GM23338 (cell line): ENCODE measurements at places on chromosomes 2 and 18. TPM values are rescaled to one million over a fixed set of nuclear protein-coding genes. Genes with fewer than 3 reads are reported as not detected.

CYTIP gene
- not detected in 2 replicates for total RNA-seq

TXNDC2 gene
- total RNA-seq: not detected in 2 replicates

- H3K4me3 ChIP-seq: no peak overlapping the region
- H3K27ac ChIP-seq: no peak overlapping the region
- no peak for DNase-seq
- no peaks in the 10 kb centered on the region for H3K4me1 ChIP-seq
Measured at GRCh38 chr2:223969315-223969714, 12.1 kb downstream of the MRPL44 start.

GRCh38 chr2:204973616-204974015 lies 428.3 kb downstream of the PARD3B start:
- H3K27ac ChIP-seq: no peak overlapping the region
- H3K36me3 ChIP-seq: no peaks in the 10 kb centered on the region
- H3K4me1 ChIP-seq: 0 out of 2 replicates have a peak, but pooled peaks cover 6% of the 10 kb centered on the region
- H3K27me3 ChIP-seq: no peaks in the 10 kb centered on the region

TBR1 gene
- total RNA-seq: not detected in 2 replicates

OR6B2 gene
- not detected in 2 replicates for total RNA-seq

GRCh38 chr2:221025398-221025797 lies 546.7 kb downstream of the EPHA4 start:
- H3K36me3 ChIP-seq: no peaks in the 10 kb centered on the region
- no peak overlapping the region for H3K4me3 ChIP-seq
- no peak overlapping the region for H3K27ac ChIP-seq
- no peaks in the 10 kb centered on the region for H3K4me1 ChIP-seq
- DNase-seq: no peak

UPP2 gene
- total RNA-seq: not detected in 2 replicates

DNA sequence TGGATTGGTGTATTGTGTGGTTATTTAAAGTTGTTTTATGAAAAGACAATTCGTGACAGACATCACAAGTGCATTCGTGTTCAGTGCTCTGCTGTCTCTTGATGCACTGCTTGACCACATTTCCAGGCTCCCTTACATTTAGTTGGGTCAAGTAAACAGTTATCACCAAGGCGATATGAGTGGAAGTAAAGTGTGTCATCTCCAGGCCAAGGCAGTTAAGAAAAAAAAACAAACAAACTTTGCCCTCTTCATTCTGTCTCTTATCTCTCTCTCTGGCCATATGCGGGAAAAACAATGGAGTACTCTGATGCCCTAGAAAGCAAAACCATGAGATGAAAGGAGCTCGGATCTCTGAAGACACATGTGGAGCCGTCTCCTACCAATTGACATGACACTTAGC lies 131.1 kb downstream of the DSEL start:
- DNase-seq: no peak
- no peaks in the 10 kb centered on the region for H3K27me3 ChIP-seq
- no peaks in the 10 kb centered on the region for H3K4me1 ChIP-seq
- no peak overlapping the region for H3K4me3 ChIP-seq
- no peaks in the 10 kb centered on the region for H3K36me3 ChIP-seq
- H3K27ac ChIP-seq: no peak overlapping the region

LDLRAD4 gene
- 1.0 and 1.9 TPM in 2 replicates for total RNA-seq

GRCh38 chr18:32271672-32272208 lies 81.9 kb downstream of the MEP1B start:
- H3K27ac ChIP-seq: 0 out of 2 replicates have a peak overlapping the region, but pooled peaks have one; percentile 21
- no peaks in the 10 kb centered on the region for H3K4me1 ChIP-seq
- no peak overlapping the region for H3K4me3 ChIP-seq
- H3K27me3 ChIP-seq: no peaks in the 10 kb centered on the region
- no peaks in the 10 kb centered on the region for H3K36me3 ChIP-seq

DNA sequence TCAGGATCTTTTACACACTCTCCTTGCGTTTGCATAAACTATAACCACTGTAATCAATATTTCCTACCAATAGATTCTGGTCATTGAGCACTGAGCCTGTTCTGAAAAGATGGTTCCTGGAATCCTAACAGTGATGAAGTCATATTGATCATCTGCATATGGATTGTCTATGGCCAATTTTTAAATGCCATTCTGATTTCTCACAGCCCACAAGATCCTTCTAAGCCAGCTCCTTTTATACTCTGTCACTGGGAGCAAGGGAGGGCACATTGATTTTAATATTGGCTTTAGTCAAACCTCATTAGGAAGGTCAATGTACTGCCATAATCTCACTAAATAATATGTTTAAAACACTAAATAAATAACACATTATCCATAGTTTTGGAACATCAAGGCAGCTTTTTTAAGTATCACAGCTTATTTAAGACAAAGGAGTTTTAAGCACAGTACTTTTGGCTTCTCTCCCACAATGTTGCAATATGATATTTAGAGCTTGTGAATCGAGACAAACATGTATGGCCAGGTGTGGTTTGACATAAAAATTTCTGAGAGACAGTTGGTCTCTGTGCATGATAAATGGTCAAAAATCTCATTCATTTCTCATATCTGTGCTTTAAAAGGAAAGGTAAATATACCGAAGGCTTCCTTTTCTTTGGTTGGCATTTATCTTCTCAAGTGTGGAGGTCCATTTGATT lies 267.3 kb downstream of the MTX2 start:
- H3K36me3 ChIP-seq: no peaks in the 10 kb centered on the region
- no peaks in the 10 kb centered on the region; the same call in 1 of the 2 replicates for H3K4me1 ChIP-seq
- H3K4me3 ChIP-seq: no peak overlapping the region
- H3K27me3 ChIP-seq: no peaks in the 10 kb centered on the region

GRCh38 chr2:69437751-69438154 lies 518 bp upstream of the NFU1 start:
- H3K27ac ChIP-seq: peak overlapping the region; percentile 96
- peak overlapping the region; percentile 62 for H3K4me3 ChIP-seq
- no peaks in the 10 kb centered on the region for H3K36me3 ChIP-seq

DNA sequence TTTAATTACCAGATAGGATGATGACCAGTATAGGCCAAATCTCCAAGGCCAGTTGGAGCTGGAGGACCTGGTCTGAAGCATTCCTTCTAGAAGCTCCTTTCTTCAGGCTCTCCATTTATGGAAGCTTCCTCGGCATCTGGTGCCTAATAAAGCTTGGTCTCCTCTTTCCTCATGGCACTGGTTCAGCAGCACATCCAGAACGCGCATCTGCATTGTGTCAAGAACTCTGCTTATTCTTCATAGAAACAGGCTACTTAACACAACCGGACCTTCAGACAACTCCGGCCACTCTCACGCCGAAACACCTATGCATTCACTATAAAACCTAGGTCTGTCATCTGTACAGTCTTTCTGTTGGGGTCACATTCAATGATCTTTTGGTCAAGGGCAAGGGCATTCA lies 99.8 kb downstream of the COL6A3 start:
- H3K4me3 ChIP-seq: no peak overlapping the region
- no peaks in the 10 kb centered on the region for H3K36me3 ChIP-seq
- H3K27me3 ChIP-seq: no peaks in the 10 kb centered on the region

GRCh38 chr2:146853741-146854444 lies 990.9 kb upstream of the ACVR2A start:
- H3K4me3 ChIP-seq: no peak overlapping the region
- H3K36me3 ChIP-seq: no peaks in the 10 kb centered on the region
- peak; percentile 45 for DNase-seq
- no peak overlapping the region for H3K27ac ChIP-seq
- H3K27me3 ChIP-seq: no peaks in the 10 kb centered on the region
- H3K4me1 ChIP-seq: peaks cover 14% of the 10 kb centered on the region

GRCh38 chr2:99775585-99775984 lies 285.8 kb upstream of the REV1 start:
- peak; percentile 13 for DNase-seq
- no peaks in the 10 kb centered on the region for H3K27me3 ChIP-seq
- H3K4me3 ChIP-seq: no peak overlapping the region
- no peaks in the 10 kb centered on the region for H3K36me3 ChIP-seq
- no peaks in the 10 kb centered on the region for H3K4me1 ChIP-seq
- no peak overlapping the region for H3K27ac ChIP-seq

AQP12A gene
- not detected in 2 replicates for total RNA-seq

TMEM169 gene
- total RNA-seq: 3.9 and 8.0 TPM in 2 replicates

AFF3 gene
- total RNA-seq: 1.4 and 5.9 TPM in 2 replicates

VSNL1 gene
- 95.6 and 102 TPM in 2 replicates for total RNA-seq

IL18RAP gene
- not detected in 2 replicates for total RNA-seq

GYPC gene
- total RNA-seq: 13.4 and 19.6 TPM in 2 replicates

GRCh38 chr18:10386049-10386448 lies 68.4 kb upstream of the APCDD1 start:
- H3K4me1 ChIP-seq: no peaks in the 10 kb centered on the region
- H3K27me3 ChIP-seq: no peaks in the 10 kb centered on the region
- H3K27ac ChIP-seq: no peak overlapping the region

DNA sequence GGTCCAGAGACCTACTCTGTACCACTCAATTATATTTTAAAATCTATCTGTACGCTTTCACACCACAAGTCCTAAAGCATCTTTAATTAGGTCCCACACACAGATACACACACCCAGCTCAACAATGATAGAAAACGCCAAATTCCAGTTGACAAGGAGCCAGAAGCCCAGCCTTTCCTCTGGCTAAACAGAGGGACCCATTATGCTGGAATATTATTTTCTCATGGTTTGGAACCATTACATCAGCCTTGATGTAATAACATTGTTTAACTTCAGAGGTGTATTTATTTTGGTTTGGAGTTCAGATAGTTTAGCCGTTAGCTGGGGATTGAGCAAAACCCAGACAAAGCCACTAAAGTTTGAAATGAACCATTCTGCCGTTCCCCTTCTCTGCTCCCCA lies 14.0 kb upstream of the INHBB start:
- no peaks in the 10 kb centered on the region for H3K27me3 ChIP-seq
- H3K4me3 ChIP-seq: no peak overlapping the region
- H3K27ac ChIP-seq: no peak overlapping the region
- no peaks in the 10 kb centered on the region for H3K36me3 ChIP-seq
- no peak for DNase-seq
- no peaks in the 10 kb centered on the region for H3K4me1 ChIP-seq

DNA sequence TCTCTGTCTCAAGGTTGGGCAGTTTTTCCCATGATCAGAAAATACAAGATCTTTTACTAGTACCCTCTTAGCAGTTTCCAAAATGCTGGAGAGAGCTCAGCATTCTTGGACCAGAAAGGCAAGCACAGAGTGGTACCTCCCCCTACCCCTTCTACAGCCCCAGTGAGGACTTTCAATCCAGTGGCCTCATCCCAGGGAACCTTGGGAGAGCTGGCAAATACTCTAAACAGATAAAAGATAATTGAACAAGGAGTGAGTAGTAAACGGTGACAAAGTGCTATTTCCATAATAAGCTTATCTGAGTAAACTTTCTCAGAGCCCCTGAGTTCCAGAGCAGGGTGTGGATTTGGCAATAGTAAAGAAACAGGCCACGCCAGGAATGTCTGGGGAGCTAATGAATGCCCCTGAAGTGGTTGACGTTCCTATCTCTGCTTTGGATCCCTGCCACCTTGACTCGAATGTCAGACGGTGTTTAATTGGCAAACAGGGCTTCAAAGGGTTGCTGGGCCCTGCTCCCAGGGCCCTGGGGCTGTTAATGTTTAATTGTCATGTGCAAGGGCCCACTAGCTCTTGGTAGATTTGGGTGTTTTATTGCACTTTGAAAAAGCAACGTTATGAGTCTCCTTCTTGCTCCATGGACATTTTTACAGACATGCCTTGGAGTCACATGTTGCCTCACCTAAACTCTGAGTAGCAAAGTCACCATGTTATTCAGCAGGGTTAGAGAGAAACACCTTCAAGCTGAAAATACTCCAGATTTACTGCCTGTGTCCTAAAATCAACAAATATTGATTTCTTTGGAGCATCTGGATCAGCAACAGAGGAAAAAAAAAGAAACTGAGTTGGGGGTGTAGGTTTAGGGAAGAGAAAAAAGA lies 239.9 kb downstream of the CYRIA start:
- no peak overlapping the region for H3K4me3 ChIP-seq
- no peak overlapping the region for H3K27ac ChIP-seq
- no peaks in the 10 kb centered on the region for H3K36me3 ChIP-seq
- no peak for DNase-seq
- H3K4me1 ChIP-seq: no peaks in the 10 kb centered on the region

DNA sequence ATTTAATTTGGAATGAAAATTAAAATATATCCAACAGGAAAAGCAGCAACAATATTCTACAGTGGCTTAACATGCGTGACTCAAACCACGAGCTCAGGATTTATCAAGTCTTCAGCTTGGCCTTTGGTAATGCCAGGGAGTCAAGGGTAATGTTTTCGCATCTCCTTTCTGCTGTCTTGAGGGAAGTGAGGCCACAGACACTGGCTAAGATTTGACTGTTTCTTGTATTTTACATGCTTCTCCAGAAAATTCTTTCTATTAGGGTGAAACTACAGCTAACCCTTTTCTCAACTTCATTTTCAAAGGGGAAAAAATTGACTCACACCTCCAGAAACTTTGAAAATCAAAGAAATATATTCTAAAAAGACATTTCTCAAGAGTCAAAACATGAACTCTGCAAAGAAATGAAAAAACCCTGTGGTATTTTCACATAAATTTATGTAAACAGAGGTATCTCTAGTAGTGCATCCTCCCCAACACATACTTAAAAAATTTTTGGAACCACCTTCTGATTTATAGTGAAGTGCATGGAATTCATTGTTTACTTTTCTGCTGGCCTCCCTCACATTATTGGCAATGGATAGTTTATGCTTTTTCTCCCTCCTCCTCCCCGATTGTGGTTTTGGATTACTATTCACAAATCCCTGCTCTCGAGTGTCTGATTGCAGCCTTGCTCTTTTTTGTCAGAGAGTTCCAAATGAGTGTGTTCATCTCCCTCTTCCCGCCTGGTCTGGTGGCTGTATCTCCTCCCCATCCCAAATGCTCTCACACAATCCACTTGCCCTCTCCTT lies 48.7 kb downstream of the DPP4 start:
- no peak overlapping the region for H3K4me3 ChIP-seq
- no peak overlapping the region for H3K27ac ChIP-seq
- H3K4me1 ChIP-seq: peaks cover 6% of the 10 kb centered on the region; the same call in 1 of the 2 replicates
- no peaks in the 10 kb centered on the region for H3K36me3 ChIP-seq

GRCh38 chr18:55458456-55459203 lies 129.4 kb downstream of the TCF4 start:
- H3K4me3 ChIP-seq: no peak overlapping the region
- H3K4me1 ChIP-seq: peaks cover 29% of the 10 kb centered on the region
- H3K27ac ChIP-seq: no peak overlapping the region
- no peaks in the 10 kb centered on the region for H3K27me3 ChIP-seq

DNA sequence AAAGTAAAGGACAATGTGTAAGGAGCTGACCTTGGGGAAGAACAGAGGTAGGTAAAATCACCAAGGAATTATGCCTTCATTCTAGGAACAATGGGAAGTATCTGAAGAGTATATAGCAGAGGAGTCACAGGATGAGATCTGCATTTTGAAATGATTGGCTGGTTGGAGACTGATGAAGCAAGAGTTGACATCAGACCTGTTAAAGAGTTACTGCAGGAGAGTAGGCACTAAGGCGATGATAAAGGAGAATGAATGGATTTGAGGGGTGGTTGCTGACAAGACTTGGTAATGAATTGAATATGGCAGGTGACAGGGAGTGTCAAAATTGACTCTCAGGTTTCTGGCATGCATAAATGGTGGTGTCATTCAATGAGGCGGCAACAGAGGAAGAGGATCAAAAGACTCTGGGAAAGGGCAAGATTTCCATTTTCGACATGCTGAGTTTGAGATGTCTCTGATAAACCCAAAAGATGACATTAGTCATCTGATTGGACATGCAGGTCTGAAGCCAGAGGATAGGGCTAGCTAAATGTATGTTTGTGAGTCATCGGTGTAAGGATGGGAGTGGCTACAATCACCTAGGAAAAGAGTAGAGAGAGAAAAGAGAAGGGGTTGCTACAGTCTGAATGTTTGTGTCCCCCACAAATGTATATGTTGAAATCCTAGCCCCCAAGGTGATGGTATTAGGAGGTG lies 236.5 kb downstream of the DYM start:
- H3K4me3 ChIP-seq: no peak overlapping the region
- H3K36me3 ChIP-seq: no peaks in the 10 kb centered on the region
- no peak for DNase-seq
- no peaks in the 10 kb centered on the region for H3K4me1 ChIP-seq
- no peaks in the 10 kb centered on the region for H3K27me3 ChIP-seq
